ENCODE measurements at places on chromosomes 11 and 22.

- no peak for DNase-seq
These were observed 123.2 kb upstream of the BID start for GRCh38 chr22:17897426-17897825.

GRCh38 chr22:45760682-45761081 is 89.0 kb downstream of the ATXN10 start:
- no peak for DNase-seq

DNA sequence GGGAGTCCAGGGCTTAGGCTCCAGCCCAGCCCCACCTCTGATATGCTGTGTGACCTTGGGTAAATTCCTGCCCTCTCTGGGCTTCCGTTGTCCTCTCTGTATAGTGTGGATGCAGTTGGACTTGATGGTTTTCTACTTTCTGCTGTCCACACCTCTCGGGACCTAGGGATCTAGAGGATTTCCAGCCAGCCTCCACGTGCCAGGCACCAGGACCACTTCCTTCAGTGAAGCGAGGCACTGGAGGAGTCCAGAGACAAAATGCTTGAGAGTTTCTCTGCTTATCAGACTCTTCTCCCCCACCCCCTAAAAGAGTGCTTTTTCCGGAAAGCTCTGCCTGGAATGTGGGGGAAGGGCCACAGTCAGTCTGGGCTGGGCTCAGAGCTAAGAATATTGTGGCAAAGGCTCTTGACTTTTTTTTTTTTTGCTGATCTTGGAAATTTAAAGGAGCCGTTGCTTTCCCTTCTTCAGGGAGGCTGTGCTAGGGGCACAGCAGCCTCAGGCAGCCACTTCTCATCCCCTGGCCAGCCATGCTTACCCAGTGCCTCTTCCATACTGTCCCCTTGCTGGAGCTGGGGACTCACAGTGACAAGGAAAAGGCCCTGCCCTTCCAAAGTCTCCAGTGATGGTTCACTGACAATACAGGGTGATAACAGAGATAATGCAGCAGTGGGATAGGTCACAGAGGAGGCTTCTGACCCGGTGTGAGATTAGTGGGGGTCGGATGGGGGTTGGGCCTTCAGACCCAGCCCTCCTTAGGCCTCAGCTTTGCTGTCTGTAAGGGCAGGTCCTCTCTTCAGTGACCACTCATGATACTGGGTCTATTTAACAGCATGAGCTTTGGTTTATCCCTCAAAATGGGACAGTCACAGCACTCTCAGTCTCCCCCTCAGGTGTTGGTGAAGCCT is 2.9 kb upstream of the SERPINH1 start:
- DNase-seq: no peak

DNA sequence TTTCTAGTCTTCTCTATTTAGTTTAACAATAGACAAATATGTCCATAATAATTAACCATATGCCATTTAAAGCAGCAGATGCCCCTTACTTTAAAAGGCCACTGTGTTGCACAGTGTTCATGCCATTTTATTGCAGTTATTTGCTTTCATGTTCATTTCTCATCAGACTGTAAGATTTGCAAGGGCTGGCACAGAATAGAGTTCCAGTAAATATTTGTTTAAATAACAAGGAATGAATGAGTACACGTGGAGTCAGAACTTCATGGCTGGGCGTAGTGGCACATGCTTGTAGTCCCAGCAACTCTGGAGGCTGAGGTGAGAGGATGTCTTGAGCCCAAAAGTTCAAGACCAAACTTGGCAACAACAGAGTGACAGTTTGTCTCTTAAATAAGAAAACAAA is 1228.6 kb downstream of the LRRC4C start:
- DNase-seq: no peak

- DNase-seq: no peak
These were observed 715.2 kb upstream of the RAG2 start for GRCh38 chr11:37313266-37313665.

DNA sequence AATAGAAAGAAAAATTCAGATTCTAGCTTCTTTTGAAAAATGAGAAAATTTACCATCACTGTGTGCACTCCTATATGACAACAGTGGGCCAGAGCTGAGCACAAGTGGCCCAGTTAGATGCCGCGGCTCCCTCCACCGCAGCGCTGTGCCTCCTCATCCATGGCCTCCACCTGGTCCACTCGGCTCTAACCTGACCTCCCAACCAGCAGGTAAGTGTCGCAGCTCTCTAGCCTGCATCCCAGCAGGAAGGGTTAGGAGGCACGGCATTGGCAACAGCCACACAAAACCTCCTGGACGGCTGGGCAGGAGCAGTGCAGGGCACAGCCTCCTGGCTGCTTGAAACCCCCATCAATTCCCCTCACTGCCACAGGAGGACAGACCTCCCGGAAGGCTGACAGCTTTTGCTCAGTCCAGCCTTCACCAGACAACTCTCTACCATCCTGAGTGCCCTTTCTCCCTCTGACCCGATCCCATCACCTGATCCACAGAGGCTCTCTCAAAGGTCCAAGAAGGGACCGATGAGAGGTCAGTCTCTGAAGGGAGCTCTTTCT is 76.1 kb downstream of the RPL27A start:
- DNase-seq: no peak

DNA sequence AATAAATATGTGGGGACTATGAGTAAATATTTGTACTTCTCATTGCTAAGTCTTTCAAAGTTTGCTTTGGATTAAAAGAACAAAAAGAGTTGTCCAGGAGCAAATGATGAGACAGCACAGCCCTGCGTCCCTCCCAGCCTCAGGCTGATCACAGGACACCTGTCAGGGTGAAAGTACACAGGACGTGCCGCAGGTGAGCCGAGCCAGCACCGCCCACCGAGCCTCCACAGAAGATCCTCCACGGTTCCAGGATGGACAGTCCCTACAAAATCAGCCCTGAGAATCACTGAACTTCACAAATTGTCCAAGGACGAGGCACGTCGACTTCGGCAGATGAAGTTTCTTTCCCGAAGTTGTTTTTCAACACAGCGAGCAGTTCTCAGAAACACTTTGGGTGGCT is 661.5 kb downstream of the BRD1 start:
- no peak for DNase-seq

DNA sequence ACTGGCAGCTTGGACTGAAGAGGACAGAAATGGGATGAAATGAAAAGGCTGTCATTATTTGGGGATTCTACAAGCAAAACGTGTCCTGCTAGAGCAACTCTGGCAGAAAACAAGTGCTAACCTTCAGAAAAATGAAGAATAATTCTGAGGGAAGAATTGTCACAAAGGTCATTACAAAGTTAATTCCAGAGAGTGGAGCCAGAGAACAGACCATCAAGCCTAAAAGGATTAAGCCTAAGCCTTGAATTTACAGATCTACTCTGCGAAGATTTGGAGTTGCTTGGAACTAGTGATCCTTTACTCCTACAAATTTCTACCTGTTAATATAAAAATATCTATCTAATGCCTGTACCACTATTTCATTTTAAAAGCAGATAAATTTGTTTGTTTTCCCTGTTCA is 1077.3 kb upstream of the CNTN5 start:
- no peak for DNase-seq

DNA sequence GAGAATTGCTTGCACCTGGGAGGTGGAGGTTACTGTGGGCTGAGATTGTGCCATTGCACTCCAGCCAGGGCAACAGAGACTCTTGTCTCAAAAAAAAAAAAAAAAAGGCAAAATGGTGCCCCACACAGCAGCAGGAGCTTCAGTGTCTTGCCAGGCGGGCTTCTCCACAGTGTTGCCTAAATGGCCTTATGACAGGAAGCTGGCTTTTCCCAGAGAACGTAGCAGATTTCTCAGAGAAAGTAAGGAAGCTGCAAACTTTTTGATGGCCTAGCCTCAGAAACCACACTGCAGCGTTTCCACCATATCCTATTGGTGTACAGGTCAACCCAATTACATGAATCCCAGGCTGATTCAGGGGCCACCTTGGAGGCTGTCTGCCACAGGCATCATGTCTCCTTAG is 12.7 kb upstream of the SPDYC start:
- no peak for DNase-seq

GRCh38 chr11:132464003-132464342 is 1068.3 kb downstream of the OPCML start:
- DNase-seq: no peak

DNA sequence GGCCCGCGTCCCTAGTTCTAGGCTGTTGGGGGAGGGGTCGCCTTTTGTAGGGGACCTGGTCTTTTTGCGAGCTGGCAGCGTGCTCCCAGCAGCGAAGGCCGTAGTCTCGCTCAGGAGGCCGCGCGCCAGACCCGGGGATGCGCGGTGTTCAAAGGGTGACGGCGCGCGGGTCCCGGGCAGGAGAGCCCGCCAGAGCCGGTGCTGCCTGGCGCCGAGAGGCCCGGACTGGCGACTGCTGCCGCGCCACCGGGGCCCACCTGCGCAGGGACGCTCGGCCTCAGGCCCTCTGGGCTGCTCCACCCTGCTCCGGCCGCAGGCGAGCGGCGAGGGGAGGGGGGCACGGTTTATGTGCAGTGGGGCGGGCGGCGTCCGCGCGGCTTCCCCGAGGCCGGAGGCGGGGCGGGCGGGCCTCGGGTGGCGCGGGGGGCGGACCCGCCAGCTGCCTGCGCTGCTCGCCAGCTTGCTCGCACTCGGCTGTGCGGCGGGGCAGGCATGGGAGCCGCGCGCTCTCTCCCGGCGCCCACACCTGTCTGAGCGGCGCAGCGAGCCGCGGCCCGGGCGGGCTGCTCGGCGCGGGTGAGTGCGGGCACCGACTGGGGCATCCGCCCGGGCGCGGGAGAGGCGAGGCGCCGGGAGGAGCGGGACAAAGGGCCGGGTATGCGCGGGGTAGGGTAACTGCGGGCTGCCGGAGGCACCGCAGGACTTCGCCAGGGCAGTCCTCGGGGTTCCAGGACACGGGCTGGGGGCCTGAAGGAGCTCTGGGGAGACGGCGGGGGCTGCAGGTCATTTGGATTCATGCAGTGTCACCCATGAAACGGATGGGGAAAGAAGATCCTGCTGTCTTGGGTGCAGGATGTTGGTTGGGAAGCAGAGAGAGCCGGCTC is at the start of gene PRSS23:
Gene PRSS23, plus strand, starts transcription at position 467 of the 884 bp plus-strand sequence. CDS start 7,102 bp downstream, outside the sequence.
- DNase-seq: no peak

DNA sequence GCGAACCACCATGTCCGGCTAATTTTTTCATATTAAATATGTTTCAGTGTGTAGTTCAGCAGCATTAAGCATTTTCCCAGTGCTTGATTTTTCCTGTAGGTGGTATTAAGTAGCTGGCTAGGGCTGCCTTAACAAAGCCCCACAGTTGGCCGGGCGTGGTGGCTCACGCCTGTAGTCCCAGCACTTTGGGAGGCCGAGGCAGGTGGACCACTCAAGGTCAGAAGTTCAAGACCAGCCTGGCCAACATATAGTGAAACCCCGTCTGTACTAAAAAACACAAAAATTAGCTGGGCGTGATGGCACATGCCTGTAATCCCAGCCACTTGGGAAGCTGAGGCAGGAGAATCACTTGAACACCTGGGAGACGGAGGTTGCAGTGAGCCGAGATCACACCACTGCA is 33.5 kb upstream of the TOLLIP start:
- DNase-seq: no peak

- DNase-seq: no peak
These were observed 446.9 kb downstream of the DYNC2H1 start for GRCh38 chr11:103556171-103556570.

GRCh38 chr11:78041843-78042440 is 18.9 kb upstream of the KCTD14 start:
- no peak for DNase-seq

GRCh38 chr11:96263238-96263763 is 79.7 kb downstream of the MAML2 start:
- DNase-seq: no peak

- DNase-seq: no peak
These were observed 28.3 kb downstream of the NECTIN1 start for GRCh38 chr11:119700536-119701346.

DNA sequence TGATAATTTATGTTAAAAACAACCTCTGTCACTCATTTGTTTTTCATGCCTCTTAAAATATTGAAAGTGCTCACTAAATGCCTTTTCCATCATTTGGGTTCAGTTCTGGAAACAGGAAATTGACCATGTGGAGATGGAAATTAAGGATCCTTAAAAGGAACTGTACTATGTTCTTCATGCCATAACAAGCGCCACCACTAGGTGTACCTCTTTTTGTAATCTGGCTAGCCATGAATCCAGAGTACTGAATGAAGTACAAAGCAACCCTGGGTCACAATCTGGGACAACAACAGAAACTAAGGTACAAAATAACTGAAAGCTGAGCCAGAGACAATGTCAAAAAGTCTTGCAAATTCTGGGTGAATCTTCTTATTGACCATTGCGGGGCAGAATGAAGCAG is 559.1 kb downstream of the FAM181B start:
- no peak for DNase-seq

GRCh38 chr11:61899146-61899841 is 7.9 kb upstream of the FADS3 start:
- DNase-seq: peak; percentile 67

- DNase-seq: no peak
These were observed 15.9 kb upstream of the CDC42EP2 start for GRCh38 chr11:65298655-65299179.

DNA sequence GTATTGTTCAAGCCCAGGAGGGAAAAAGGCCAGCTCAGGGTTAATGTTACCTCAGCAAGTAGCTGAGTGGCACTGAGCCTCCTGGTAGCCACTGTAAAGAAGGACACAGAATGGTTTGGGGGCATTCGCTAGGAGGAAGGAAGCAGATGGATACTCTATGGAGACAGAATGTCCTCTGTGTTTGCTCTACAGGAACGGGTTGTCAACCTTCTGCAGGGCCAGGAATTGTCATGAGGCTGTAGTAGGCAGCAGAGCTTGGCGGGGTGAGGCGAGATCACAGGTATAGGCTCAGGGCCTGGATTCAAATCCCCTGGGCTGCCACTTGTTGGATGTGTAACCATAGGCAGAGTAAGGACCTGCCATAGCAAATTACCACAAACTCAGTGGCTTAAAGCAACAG is 3.0 kb upstream of the LRRC75B start:
- DNase-seq: no peak

DNA sequence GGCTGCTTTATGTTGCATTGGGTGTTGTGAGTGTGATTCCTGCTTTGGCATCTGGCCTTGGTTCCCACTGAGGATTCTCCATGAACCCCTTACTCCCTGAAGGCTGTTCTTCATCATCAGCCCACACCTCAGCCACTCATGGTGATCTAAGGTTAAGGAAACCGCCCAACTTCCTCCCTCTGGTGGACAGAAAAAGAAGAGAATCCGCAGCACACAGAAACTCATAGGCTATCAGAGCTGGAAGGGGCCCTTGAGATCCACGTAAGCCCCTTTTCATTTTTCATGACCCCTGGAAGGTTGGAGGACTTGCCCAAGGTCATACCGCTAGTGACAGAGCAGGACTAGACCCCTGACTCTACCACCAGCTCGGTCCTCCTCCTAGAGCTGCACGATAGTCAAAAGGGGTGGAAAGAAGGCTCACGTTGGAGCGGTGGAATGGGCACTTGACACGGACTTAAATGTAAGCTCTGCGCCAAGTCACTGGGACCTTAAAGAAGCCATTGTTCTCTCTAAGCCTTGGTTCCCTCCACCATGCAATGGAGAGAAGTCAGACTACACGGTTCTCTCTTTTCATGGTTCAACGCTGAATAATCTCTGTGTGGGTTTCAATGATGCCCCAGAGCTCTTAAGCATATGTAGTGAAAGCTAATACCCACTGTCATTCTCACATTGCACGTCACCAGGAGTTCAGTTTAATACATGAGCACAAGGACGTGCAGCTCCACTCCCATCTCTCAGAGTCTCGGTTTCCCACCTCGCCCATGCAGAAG is 83.6 kb upstream of the CRTAM start:
- no peak for DNase-seq

- DNase-seq: no peak
These were observed 70.7 kb upstream of the IGLL5 start for GRCh38 chr22:22816766-22817410.

- DNase-seq: no peak
These were observed 26.9 kb upstream of the ALKBH3 start for GRCh38 chr11:43853781-43854180.

All from hippocampal formation (tissue), 2 donors.